ENCODE measurements at places on chromosomes 1 and 21.
A peak's percentile ranks its signal among the peaks of the same experiment; 100 is the strongest.

GRCh38 chr1:208497866-208498541 is 253.8 kb upstream of the PLXNA2 start:
- no peak for DNase-seq

GRCh38 chr1:88224906-88225305 is 459.2 kb upstream of the PKN2 start:
- DNase-seq, result no peak

DNA sequence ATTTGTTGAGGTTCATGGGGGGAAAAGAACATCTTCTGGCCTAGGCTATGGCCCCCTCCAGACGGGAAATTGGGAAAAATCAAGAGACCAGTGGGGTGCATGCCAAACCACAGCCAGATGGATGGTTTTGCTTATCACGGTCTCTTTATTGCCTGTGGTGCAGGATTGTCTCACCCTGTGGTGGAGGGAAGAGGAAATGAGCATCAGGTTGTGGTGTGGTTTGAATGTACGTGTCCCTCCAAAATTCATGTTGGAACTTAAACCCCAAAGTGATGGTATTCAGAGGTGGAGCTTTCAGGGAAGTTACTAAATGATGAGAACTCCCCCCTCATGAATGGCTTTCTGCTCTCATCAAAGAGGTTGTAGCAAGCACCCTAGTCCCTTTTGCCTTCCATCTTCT is 525.7 kb downstream of the NPHP4 start:
- DNase-seq, result no peak

DNA sequence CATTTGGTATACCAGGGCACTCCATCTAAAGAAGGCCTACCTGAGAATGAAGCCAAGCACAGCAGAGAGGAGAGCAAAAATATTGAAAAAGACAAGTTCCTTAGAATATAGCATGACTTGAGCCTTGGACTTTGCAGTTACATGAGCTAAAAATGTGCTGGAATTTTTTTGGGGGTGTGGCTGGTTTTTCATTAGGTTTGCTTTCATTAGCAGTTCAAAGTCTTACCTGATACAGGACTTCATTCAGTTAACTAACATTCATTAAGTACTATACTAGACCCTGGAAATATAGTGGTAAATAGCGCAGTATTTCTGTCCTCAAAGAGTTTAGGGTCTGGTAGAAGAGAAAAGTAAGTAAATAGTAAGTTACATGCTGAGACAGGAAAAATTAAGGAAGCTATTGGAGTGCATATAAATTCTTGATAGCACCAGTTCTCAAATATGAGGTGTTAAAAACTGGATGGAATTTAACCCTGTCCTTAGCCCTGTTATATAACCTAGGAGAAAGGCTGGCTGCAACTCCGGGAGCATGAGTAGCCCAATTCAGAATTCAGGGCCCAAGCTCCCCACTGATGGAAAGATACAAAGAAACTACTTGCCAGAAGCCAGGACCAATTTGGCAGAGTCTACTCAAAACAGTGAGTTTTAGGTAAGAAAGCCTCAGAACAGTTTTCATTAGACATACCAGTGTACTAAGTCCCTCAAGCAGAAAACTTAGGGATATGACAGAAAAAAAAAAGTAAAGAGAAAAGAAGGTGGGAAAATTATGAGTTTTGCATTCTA is 3.1 kb upstream of the DOCK7 start:
- DNase-seq, result no peak

DNA sequence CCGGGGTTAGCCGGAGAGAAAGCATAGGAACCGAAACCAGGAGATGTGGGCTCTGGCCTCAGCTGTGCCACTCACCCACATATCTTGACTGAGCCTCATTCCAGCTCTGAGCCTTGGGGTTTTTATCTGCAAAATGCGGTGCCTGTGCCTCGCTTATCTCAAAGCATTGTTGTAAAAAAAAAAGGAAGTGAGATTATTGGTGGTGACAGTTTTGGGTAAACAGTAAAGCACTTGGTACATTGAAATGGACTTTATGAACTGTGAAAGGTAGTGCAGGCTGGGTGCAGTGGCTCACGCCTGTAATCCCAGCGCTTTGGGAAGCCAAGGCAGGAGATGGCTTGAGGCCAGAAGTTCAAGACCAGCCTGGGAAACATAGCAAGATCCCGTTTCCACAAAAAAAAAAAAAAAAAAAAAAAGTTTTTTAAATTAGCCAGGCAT is 3.8 kb downstream of the PTAFR start:
- peak; percentile 12 for DNase-seq

GRCh38 chr1:211478801-211479578 is 13.0 kb downstream of the RD3 start:
- DNase-seq, result no peak

DNA sequence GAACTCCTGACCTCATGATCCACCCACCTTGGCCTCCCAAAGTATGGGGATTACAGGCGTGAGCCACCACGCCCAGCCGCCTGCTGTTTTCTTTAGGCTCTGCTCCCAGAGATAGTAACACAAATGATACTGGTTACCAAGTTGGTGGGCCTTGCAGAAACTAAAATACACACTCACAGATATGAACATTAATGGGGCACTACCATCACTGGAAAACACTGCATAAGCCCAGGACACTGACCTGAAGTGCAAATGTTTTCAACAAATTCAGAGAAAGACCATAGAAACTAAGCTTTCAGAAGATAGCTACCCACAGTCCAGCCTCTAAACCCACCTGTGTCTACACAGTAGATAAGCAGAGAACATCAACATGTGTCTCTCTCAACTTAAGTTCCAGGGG is 180.5 kb downstream of the FCRL5 start:
- no peak for DNase-seq

- peak; percentile 23 for DNase-seq
Observed at GRCh38 chr1:233025157-233025556, 74.7 kb downstream of the NTPCR start.

- DNase-seq, result no peak
Observed at GRCh38 chr1:99850459-99851291, 514 bp downstream of the AGL start.

DNA sequence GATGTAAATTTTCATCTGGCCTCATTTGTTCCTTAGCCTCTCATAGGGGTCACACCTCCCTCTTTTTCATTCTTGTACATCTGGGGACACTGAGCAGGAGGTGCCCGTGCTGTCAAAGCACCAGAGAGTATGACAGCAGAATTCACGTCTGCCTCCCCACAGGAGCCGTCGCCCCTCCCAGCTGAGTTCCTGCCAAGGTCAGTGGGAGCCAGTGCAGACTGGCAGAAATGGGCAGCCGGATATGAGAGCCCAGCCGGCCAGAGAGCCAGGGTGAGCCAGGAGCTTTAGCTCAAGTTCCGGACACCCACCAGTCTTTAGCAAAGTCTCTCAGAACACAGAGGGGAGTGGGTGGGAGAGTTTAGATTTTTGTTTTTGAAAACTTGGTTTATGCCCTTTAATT is 21.9 kb downstream of the GPR137B start:
- DNase-seq, result no peak

DNA sequence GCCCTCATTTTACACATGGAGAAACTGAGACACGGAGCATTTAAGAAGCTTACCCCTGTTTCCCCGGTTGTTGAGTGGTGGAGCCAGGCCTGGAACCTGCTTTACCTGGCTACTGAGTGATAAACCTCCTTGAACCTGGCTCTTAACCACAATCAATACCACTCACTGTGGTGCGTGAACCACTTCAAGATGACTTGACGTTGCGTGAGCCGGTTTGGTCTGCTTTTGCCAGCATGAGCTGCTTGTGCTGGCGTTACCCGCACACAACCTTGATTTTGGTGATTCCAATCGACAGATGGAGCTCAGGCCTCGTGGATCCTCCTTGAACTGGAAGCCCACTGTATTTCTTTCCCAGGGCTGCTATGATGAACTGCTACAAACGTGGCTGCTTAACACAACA is 6.1 kb upstream of the TINAGL1 start:
- no peak for DNase-seq

DNA sequence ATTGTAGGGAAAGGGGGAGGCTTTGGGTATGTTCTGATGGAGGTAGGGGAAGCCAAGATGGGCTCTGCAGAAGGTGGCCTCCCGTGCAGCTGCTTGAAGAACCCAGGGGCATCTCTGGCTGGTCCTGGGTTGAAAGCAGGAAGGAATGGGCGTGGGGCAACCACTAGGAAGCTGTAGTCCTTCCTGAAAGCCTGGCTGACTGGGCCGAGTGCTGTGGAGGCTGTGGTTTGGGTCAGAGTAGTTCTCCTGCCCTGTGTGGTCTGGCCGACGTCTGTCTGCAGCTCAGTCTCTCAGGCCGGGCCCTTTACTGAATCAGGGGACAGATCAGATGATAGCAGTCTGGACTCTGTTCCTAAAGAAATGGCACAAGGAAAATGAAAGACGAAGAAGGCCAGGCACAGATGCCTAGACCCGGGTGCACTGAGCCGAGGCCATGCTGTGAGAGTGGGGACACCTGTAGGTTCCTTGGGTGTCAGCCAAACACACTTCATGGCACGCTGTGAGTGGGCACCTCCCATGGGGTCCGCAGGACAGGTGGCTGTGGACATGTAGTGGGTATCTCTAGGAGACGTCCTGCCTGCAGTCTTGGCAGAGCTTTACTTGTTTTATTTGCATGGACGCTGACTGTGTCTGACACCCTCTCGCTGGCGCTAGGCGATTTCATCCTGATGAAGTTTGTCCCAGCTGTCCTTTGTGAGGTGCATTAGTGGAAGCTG is 87.0 kb downstream of the POFUT2 start:
- DNase-seq, result no peak

DNA sequence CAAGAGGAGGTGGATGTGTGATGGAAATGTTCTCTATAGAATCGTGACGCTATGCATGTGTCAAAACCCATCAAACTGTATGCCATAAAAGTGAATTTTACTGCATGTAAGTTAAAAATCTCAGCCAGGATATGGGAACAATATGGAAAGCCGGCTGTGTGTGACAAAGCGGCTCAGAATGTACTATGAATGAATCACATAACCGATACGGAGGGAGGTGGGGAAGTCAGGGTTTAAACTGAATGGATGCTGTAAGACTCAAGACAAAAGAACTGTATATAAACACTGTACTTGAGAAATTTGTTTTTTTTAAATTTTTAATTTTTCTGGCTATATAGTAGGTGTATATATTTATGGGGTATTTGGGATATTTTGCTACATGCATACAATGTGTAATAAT is 111.6 kb upstream of the PDE4B start:
- DNase-seq, result no peak

DNA sequence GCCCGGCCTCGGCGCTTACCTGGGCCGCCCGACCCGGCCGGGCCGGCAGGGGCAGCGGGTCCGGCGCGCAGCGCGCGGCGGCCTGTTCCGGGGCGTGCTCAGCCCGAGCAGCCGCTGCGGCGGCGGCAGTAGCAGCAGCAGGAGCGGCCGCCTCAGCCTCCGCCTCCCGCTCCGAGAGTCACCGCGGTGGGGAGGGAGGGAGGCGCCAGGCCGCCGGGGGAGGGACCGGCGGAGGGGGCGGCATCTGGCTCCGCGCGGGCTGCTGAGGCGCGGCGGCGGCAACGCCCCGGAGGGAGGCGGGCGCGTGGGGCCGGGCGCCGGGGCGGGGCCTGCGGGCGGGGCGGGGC is at the start of gene CTNNBIP1:
TSS of gene CTNNBIP1 (minus strand) at position 194 of the 347 bp plus-strand sequence. CDS start 38,205 bp downstream, outside the sequence.
- DNase-seq, result no peak

GRCh38 chr1:109639841-109640184 is 16.1 kb upstream of the GSTM4 start:
- no peak for DNase-seq
